ENCODE measurements at places on chromosomes 4 and X.

DNA sequence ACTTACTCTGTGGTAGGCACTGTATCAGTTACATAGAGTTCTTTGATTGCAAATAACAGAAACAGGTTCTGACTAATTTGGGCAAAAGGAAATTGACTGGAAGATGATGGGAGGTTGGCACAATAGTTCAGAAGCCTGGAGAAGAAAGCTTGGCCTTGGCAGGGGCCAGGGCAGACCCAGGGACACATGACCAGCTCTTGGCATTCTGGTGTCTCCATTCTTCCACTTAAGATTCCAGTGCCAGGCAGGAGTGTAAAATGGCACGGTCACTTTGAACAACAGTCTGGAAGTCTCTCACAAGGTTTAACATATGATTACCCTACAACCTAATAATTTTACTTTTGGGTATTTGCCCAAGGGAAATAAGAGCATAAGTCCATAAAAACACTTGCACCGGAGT, 175.9 kb downstream of the BCOR start:
- DNase-seq, result no peak

- DNase-seq, result no peak
Observed at GRCh38 chr4:130053723-130054122, 957.8 kb downstream of the C4orf33 start.

DNA sequence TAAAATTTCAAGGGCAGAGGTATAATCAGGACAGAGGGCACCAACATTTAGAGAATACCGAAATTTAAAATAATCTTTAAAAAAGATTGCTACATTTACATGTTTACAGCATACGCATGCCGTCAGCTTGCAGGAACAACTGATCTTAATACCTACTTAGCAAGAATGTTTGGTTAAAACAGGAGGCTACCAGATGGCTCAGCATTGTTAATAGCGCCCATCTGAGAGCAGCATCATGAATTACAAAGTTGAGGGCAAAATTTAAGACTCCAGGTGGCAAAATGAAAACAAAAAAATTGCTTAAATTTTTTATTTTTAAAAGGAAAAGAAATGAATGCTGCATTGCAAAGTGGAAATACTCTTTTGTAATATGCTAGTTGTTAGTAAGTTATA, 241.3 kb downstream of the C4orf33 start:
- no peak for DNase-seq

DNA sequence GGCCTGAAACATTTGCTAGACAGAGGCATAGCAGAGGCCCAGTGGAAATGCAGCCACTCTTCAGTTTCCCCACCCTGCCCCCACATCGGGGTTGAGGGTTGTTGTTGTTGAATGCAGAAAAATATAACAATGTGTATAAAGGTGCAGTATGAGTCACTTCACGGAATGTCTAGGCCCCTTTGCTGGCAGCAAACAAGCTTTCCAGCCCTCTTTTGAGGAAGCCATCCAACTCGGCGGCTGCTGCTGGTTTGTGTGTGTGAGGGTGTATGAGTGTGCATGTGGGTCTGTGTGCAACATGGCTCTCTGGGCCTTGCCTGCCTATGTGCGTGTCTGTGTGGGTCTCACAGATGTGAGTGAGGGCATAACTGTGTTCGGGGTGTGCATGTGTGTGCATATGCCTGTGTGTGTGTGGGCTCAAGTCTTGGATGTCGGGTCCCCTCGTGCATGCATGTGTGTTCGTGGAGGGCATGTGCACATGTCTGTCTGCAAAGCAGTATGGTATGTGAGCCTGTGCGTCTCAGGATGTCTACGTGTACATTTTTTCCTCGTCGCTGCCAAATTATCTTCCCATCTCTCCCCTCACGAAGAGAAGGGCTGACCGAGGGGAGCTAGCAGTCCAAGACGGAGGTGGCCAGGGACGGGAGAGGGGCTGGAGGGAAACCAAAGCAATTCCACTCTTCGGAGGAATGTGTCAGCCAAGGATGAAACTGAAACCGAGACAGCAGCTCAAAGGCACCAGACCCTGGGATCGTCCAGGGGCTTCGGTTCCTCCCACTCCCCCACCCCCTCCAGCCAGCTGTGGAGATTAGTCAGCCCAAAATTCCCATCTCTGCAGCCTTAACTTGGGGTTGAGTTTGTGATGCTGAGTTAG, 8.4 kb upstream of the ELF4 start:
- DNase-seq, result no peak

GRCh38 chrX:132292793-132293192, 73.5 kb upstream of the RAP2C start:
- DNase-seq, result no peak

- no peak for DNase-seq
Observed at GRCh38 chrX:155819525-155819924, 61.6 kb upstream of the VAMP7 start.

- no peak for DNase-seq
Observed at GRCh38 chrX:19887911-19888879, 795 bp upstream of the SH3KBP1 start.

GRCh38 chr4:20544645-20545044, 155.6 kb upstream of the PACRGL start:
- DNase-seq, result no peak

DNA sequence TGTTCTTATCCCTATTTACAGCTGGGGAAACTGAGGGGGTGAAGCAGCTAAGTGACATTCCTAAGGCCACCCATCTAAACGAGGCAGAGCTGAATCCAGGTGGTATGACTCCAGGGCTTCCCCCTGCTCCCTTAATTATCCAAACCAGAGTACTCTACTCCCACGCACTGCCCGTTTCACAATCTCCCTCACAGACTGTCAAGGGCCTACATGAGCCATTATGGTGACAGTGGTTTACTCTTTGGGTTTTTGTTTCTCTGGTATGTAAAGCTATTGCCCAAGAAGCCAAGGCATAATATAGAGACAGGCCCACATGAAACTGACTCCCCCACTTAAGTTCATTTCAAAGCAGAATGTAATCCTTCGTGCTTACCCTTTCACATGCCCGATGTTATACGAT, 95.1 kb downstream of the NHS start:
- no peak for DNase-seq

DNA sequence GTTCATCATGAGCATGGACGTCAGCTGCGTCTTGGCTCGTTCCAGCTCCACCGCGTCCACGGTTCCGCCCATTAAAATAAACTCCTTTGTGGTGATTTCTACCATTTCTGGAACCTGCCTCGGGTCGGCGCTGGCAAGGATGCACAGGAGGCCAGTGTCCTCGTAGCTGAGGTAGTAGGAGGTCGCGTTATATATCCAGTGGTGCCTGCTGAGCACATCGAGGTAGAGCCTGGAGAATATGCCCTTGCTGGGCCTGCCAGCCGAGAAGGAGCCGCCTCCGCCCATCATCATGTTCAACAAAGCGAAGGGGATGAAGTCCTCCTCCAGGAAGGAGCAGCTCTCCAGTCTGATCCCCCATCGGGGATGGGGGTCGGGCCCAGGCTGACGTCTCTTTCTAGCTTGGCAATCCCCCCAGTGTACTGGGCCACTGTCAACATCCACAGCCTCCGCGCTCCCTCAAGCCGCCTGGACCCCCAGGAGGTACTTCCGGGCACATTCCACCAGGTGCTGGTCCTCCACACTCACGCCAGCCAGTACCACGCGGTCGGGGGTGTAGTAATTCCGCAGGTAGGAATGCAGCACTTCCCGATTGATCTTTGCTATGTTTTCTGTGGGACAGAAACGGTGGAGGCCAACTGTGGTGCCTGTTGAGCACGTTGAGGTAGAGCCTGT, 120.9 kb upstream of the GRID2 start:
- no peak for DNase-seq

DNA sequence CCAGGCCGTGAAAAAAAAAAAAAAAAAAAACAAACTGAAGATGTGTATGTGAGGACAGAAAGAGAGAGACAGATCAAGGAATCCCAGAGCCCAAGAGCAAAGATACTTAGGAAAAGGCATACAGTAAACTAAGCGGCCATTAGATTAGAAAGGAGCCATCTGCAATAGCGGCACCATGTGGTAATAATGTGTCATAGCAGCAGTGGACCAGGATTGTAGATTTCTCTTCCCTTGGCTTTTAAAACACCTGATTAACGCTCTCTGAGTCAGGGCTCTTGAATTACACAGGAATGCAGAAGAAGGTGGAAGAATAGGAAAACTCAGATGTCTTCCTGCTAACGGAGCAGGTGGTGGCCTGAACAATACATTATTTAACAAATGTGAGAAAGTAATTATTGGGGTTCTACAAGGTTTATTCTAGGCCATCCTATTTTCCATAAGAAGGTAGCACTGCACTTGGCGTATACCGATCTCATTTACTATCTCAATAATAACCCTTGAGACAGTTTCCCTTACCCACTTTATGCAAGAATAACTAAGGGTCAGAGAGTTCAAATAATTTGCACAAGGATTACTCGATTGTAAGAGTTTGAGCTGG, 182.7 kb downstream of the KCNIP4 start:
- DNase-seq, result no peak

DNA sequence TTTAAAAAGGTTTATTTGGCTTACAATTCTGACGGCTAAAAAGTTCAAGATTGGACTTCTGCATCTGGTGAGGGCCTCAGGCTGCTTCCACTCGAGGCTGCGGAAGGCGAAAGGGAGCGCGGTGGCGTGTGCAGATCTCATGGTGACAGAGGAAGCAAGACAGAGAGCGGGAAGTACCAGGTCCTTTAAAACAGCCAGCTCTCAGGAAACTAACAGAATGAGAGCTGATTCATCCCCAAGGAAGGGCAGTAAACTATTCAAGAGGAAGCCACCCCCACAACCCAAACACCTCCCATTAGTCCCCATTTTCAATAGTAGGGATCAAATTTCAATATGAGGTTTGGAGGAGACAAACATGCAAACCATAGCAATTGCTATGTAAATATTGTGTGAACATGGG, 2144.2 kb upstream of the AGA start:
- DNase-seq, result no peak

DNA sequence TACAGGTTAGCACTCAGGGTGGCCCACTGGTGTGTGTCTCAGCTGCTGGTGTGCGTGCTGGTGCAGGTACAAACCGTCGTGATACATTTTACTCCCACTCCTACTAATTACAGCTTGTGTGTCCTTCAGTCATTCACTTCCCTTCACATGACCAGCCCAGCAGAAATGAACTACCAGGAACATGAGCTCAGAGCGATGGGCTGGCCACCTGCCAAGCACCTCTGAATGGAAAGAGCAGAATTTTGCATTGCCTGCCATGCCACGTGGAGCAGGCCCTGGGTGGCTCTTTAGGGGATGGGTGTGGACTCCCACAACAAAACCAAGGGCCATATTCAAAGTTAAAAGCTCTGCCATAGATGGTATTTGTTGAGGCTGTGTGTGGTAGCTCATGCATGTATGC, 58.9 kb upstream of the PGM2 start:
- DNase-seq, result no peak

DNA sequence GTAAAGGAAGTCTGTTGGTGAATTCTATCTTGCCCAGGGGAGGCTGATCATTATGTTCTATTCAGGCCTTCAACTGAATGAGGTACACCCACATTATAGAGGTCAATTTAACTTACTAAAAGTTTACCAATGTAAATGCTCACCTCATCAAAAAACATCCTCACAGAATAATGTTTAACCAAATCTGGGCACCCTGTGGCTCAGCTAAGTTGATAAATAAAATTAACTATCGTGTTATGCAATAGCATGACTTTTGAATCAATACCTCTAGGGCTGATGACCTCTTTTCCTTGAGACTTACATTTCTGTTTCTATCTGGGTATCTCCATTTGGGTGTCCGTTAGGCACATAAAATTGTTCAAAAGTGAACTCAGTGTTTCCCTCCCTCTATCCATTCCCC, 203.1 kb downstream of the TEX13C start:
- DNase-seq, result no peak
